ENCODE measurements at places on chromosomes 1 and 21. TPM values are rescaled to one million over a fixed set of nuclear protein-coding genes. Genes with fewer than 3 reads are reported as not detected.

Gene RIMKLA
- total RNA-seq: 4.9 TPM

Gene ERI3
- 74.2 TPM for total RNA-seq

Gene ST6GALNAC3
- total RNA-seq: 2.2 TPM

DNA sequence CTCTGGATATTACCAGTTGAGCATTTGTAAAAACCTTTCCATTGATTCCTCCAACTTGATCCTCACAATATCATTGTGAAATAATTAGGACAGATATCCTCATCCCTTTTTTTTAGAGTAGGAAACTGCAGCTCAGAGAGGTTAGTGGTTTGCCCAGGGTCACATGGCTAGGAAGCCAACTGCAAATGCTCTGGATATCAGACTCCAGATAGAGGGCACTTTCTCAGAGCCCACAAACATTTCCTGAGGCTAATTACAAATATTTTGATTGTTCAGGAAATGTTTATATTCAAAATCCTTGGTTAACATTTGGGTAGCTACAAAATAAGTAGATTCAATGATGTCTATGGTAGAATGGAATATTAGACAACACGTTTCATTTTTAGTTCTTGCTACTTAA lies 154.8 kb upstream of the DPYD start:
- no peaks in the 10 kb centered on the region for H3K4me1 ChIP-seq
- no peaks in the 10 kb centered on the region for H3K36me3 ChIP-seq

Gene SRGAP2B
- 31.2 TPM for total RNA-seq

GRCh38 chr1:23483321-23484252 lies at the start of gene ASAP3:
Gene ASAP3, minus strand, starts transcription at chr1:23484179. Its CDS starts 46 bp downstream, at chr1:23484133.
- H3K27me3 ChIP-seq: no peaks in the 10 kb centered on the region
- H3K4me1 ChIP-seq: peaks cover 25% of the 10 kb centered on the region
- peak within 1 kb of the TSS; percentile 61 for H3K4me3 ChIP-seq
- no peak for DNase-seq
- no peaks in the 10 kb centered on the region for H3K36me3 ChIP-seq
- H3K27ac ChIP-seq: peak within 1 kb of the TSS; percentile 39
